ENCODE measurements at places on chromosomes 5 and 9. TPM values are rescaled to one million over a fixed set of nuclear protein-coding genes. Genes with fewer than 3 reads are reported as not detected.

DNA sequence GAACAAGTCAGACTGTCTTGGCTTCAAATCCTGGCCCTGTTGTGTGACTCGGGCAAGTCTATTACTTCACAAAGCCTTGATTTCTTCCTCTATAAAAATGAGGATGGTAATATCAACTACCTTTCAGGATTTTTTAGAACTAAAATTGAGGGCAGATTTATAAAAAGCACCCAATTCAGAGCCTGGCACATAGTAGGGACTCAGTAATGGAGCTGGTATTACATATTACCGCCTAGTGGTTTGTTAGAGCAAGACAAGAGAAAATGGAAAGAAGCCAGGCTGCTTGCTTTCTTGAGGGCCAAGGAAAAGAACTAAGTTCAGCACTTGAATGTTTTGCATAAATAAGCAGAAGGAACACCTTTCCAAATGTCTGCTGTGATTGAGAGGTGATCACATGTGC is 19.4 kb downstream of the ZNF346 start:
- H3K4me1 ChIP-seq: peaks cover 7% of the 10 kb centered on the region
- no peak overlapping the region for H3K4me3 ChIP-seq
- DNase-seq: no peak
- no peak overlapping the region for H3K27ac ChIP-seq

GRCh38 chr5:111168608-111169007 is 55.6 kb upstream of the CAMK4 start:
- H3K36me3 ChIP-seq: no peaks in the 10 kb centered on the region
- no peak overlapping the region for H3K27ac ChIP-seq
- no peaks in the 10 kb centered on the region for H3K4me1 ChIP-seq
- H3K27me3 ChIP-seq: no peaks in the 10 kb centered on the region
- no peak overlapping the region for H3K4me3 ChIP-seq

Gene EXOSC2
- 17.1 TPM for total RNA-seq

DNA sequence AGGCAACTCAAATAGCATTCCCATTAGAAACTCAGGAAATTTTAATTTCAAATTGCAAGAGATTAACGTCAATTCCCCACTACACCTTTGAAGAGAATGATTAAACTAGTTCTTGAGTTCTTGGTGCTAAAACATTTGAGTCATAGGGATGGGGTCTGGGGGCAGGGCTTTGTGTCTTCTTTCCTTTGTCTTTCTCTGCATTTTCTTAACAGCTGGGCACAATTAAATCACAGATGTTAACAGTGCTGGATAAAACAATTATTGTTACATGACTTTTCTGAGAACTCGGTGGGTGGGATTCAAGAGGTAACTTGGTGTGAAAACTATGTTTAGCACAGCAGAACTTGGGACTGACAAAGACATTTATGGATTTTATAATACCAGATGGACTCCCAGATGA is 351.9 kb upstream of the TNC start:
- DNase-seq: no peak
- no peak overlapping the region for H3K4me3 ChIP-seq
- H3K27me3 ChIP-seq: no peaks in the 10 kb centered on the region

DNA sequence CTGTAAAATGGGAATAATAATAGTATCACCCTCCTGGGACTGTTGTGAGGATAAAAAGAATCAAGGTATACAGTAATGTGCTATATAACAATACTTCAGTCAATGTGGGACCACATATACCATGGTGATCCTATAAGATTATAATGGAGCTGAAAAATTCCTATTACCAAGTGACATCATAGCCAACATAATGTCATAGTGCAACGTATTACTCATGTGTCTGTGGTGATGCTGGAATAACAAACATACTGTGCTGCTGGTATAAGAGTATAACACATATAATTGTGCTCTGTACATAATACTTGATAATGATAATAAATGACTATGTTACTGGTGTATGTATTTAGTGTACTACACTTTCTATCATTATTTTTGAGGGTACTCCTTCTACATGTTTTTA is 38.1 kb downstream of the LIFR start:
- H3K4me1 ChIP-seq: no peaks in the 10 kb centered on the region
- H3K36me3 ChIP-seq: peaks cover 7% of the 10 kb centered on the region
- DNase-seq: no peak
- no peak overlapping the region for H3K27ac ChIP-seq
- no peak overlapping the region for H3K4me3 ChIP-seq
- H3K27me3 ChIP-seq: no peaks in the 10 kb centered on the region

- no peaks in the 10 kb centered on the region for H3K27me3 ChIP-seq
- H3K36me3 ChIP-seq: no peaks in the 10 kb centered on the region
- no peak overlapping the region for H3K27ac ChIP-seq
- no peak overlapping the region for H3K4me3 ChIP-seq
Measured at GRCh38 chr5:160694896-160695295, 157.1 kb downstream of the ATP10B start.

DNA sequence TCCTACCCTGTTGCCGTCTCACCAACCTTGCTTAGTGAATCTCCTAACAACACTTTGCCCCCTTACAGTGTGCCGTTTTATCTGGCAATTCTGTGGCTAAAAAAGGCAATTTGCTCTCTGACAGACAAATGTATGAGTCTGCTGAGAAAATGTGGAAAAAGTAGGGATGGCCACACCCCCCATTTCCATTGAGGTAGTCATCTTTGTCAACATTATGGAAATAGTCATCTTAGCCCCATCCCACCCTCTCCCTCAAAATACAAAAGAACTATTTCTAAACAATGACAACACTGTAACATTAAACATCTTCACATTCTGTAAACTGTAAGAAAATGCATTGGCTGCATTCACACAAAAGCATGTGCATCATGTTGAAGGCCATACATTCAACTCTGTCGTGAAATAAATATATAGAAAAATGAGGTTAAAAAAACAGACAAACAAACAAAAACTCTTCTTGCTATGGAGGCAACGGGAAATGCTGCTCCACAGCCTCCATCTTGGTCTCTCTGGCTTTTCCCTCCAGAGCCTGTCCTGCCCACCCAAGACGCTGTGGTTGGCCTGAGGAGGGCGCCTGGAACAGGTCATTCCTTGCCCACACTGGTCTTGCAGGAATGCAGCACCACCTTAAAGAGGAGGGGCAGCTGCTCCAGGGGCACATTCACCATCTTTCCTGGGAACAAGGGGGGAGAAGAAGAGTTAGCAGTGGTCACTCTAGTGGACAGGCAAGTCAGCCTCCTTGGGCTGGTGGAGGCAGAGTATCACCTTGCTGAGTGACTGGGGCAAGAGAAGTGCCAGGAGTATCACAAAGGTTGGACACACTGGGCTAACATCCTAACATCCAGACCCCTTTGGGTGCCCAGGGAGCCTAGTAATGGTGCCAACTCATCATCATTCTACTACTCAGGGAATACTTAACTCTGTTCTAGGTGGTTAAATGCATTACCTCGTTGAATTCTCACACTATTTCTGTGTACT is 15.2 kb upstream of the NR5A1 start:
- H3K4me3 ChIP-seq: no peak overlapping the region
- H3K27me3 ChIP-seq: no peaks in the 10 kb centered on the region
- no peaks in the 10 kb centered on the region for H3K4me1 ChIP-seq
- DNase-seq: no peak
- H3K36me3 ChIP-seq: no peaks in the 10 kb centered on the region

Measured in body of pancreas (tissue), 4 donors.